ENCODE measurements at places on chromosomes 5 and 9. TPM values are rescaled to one million over a fixed set of nuclear protein-coding genes. Genes with fewer than 3 reads are reported as not detected.

NEUROG1 gene
- total RNA-seq: not detected

SLC35A4 gene
- total RNA-seq: 20.0 TPM

APC gene
- total RNA-seq: 74.6 TPM

SPATA31D4 gene
- total RNA-seq: not detected

TAF11L5 gene
- not detected for total RNA-seq

GFPT2 gene
- total RNA-seq: 66.6 TPM

SPINK4 gene
- not detected for total RNA-seq

MARVELD2 gene
- 3.8 TPM for total RNA-seq

CMYA5 gene
- 6.1 TPM for total RNA-seq

FOXD4L4 gene
- 0.13 TPM for total RNA-seq

TERT gene
- total RNA-seq: not detected

ADAMTS2 gene
- 54.7 TPM for total RNA-seq

IGIP gene
- 17.0 TPM for total RNA-seq

BASP1 gene
- 203 TPM for total RNA-seq

TAF11L10 gene
- not detected for total RNA-seq

CCDC127 gene
- 8.1 TPM for total RNA-seq

ADGRV1 gene
- total RNA-seq: 0.13 TPM

LHX3 gene
- not detected for total RNA-seq

ITK gene
- under 0.01 TPM for total RNA-seq

ANKRD34B gene
- total RNA-seq: not detected

CD14 gene
- 5.3 TPM for total RNA-seq

NMUR2 gene
- not detected for total RNA-seq

ZNF367 gene
- 4.2 TPM for total RNA-seq

HTR1A gene
- not detected for total RNA-seq

DAB2IP gene
- total RNA-seq: 18.7 TPM

TMEM252 gene
- not detected for total RNA-seq

PCDHA9 gene
- 0.26 TPM for total RNA-seq

LCN1 gene
- total RNA-seq: not detected
